ENCODE measurements at places on chromosomes 12 and 14.

- no peaks in the 10 kb centered on the region for H3K36me3 ChIP-seq
- H3K27ac ChIP-seq: no peak overlapping the region
- DNase-seq: no peak
Observed at GRCh38 chr12:46438256-46438655, 65.7 kb upstream of the SLC38A2 start.

- H3K4me1 ChIP-seq: peaks cover 46% of the 10 kb centered on the region
- H3K27me3 ChIP-seq: no peaks in the 10 kb centered on the region
- peaks cover 58% of the 10 kb centered on the region for H3K36me3 ChIP-seq
Observed at GRCh38 chr14:24440606-24441399, 1.8 kb downstream of the SDR39U1 start.

DNA sequence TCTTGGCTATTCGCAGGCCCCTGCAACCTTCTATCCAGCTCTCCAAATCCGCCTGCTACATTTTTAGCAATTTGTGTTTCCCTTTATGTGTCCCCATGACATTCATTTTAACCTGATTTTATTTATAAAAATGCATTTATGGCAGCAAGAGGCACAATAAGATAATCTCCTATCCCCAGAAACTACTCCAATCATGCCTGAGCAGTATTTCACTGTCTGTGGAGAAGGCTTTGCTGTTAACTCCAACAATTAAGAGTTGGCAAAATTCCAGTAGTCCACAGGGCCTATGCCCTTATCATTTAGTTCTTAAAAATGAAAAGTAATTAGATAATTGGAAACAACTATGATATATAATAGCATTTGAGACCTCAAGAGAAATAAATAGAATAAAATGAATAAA, 462.4 kb downstream of the TRHDE start:
- no peaks in the 10 kb centered on the region for H3K27me3 ChIP-seq
- no peak overlapping the region for H3K4me3 ChIP-seq
- no peaks in the 10 kb centered on the region for H3K36me3 ChIP-seq
- H3K4me1 ChIP-seq: no peaks in the 10 kb centered on the region
- H3K27ac ChIP-seq: no peak overlapping the region
- no peak for DNase-seq

GRCh38 chr14:105864116-105864515, 337.7 kb downstream of the TMEM121 start:
- no peak overlapping the region for H3K27ac ChIP-seq
- no peaks in the 10 kb centered on the region for H3K36me3 ChIP-seq
- no peak overlapping the region for H3K4me3 ChIP-seq
- no peak for DNase-seq

- H3K4me3 ChIP-seq: no peak overlapping the region
- no peak for DNase-seq
- no peak overlapping the region for H3K27ac ChIP-seq
- no peaks in the 10 kb centered on the region for H3K36me3 ChIP-seq
- no peaks in the 10 kb centered on the region for H3K27me3 ChIP-seq
Observed at GRCh38 chr12:90064852-90065801, 356.5 kb upstream of the ATP2B1 start.

DNA sequence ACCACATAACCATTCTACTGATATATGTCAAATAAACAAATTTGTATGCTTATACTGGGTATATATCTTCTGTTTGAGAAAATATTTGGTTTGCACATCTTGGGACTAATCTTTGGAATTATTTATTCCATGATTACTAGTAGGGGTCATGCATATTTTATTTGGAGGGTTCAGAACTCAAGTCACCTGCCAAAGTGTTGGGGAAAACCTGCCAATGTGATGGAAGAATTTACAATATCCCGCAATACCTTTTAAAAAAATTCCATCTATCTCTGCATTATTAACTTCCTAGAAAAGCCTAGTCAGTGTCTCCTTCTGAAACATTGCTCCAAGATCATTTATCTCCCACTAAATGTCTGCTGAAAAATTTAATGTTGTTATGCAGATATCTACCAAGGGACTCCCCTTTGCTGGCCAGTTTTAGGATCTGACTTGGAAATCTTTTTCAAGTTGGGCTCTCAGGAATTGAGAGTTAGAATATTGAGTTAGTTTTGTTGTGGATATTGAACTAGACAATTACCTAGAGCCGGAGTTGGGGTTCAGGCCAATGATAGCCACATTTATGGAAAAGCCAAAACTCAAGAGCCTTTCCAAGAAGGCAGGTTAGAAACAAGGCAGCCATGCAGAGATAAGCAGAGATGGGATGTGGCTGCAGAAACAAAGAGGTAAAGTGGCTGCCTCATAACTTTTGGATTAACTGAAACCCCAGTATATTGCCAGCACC, 425.2 kb downstream of the ADAMTS20 start:
- no peak overlapping the region for H3K4me3 ChIP-seq
- DNase-seq: no peak
- no peaks in the 10 kb centered on the region for H3K4me1 ChIP-seq
- H3K36me3 ChIP-seq: no peaks in the 10 kb centered on the region

DNA sequence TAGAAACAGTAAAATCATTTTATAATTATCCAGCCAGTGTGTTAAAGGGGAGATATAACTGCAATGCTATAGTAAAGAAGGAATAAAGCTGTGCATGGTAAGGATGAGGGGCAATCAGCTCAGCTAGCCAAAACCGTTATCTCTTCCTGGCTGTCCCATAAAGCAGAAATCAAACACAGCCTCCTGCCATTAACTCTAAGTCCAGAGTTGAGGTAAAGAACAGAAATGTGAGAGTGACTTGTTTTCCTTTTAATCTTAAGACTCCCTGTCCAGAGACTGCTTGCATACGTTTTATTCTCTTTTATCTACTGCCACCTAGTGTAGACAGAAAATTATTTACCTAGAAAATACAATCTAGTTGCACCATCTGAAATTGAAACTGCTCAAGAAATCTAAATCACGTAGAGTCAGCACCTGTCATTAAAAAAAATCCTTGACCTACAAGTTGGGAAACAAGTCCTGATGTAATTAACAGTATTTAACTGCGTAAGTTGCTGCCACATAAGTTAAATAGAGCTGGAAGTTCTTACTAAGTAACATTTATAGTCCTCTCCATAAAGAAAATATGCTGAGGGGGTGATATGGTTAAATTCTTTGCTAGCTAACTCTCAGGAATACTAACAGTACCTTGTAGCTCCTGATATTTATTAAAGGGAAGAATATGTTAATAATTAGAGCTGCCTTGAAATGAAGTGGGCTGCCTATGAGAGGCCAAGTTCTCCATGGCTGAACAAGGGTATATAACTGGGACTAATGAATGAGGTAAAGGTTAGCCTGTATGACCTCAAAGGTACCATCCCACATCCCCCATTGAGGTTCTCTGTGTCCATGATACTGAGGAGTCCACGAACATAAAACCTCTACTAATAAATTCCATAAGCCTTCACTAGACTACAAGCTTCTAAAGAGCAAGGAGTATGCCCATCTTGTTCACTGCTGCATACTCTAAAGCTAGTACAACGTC, 62.7 kb downstream of the GALNT4 start:
- H3K4me1 ChIP-seq: no peaks in the 10 kb centered on the region
- H3K36me3 ChIP-seq: peaks cover 11% of the 10 kb centered on the region
- DNase-seq: peak; percentile 68
- no peak overlapping the region for H3K4me3 ChIP-seq
- no peaks in the 10 kb centered on the region for H3K27me3 ChIP-seq
- no peak overlapping the region for H3K27ac ChIP-seq

- no peak for DNase-seq
- H3K27ac ChIP-seq: no peak overlapping the region
- H3K36me3 ChIP-seq: no peaks in the 10 kb centered on the region
Observed at GRCh38 chr12:68281322-68282077, 28.1 kb upstream of the IL22 start.

DNA sequence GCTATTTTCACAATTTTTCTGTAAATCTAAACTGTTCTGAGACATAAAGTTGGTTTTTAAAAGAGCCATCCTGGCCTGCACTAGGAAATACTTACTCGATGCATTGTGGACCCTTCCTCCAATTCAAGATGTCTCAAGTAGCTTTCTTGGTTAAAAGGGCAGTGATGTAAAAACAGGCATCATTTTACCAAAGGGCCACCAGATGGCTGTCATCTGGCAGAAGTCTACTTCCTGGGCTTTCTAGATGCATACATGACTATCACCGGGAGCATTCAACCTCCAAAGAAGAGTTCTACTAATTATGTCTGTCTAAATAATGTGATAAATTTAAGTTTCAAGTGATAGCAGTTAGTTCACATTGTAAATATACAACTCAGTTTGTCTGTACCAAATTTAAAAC, 96.8 kb upstream of the FRMD6 start:
- H3K27me3 ChIP-seq: no peaks in the 10 kb centered on the region
- no peak overlapping the region for H3K27ac ChIP-seq
- H3K4me3 ChIP-seq: no peak overlapping the region
- H3K36me3 ChIP-seq: no peaks in the 10 kb centered on the region

- H3K4me1 ChIP-seq: peaks cover 12% of the 10 kb centered on the region
- no peaks in the 10 kb centered on the region for H3K36me3 ChIP-seq
- peaks cover 34% of the 10 kb centered on the region for H3K27me3 ChIP-seq
- H3K4me3 ChIP-seq: peak within 1 kb of the TSS; percentile 53
- DNase-seq: peak; percentile 2
- no peak within 1 kb of the TSS for H3K27ac ChIP-seq
Observed at GRCh38 chr12:27332714-27333402, at the start of gene BMAL2. Gene BMAL2, plus strand, starts transcription at chr12:27332836. Its CDS starts 237 bp downstream, at chr12:27333073.

- H3K36me3 ChIP-seq: no peaks in the 10 kb centered on the region
- H3K4me1 ChIP-seq: peaks cover 12% of the 10 kb centered on the region
- H3K27ac ChIP-seq: no peak overlapping the region
- no peak for DNase-seq
Observed at GRCh38 chr14:75833326-75834020, 148.3 kb downstream of the TGFB3 start.

- H3K36me3 ChIP-seq: no peaks in the 10 kb centered on the region
- H3K4me3 ChIP-seq: no peak overlapping the region
- no peaks in the 10 kb centered on the region for H3K27me3 ChIP-seq
- no peak for DNase-seq
- no peaks in the 10 kb centered on the region for H3K4me1 ChIP-seq
- H3K27ac ChIP-seq: no peak overlapping the region
Observed at GRCh38 chr12:91139286-91139685, 28.0 kb upstream of the LUM start.

- DNase-seq: no peak
- no peak overlapping the region for H3K4me3 ChIP-seq
- H3K36me3 ChIP-seq: no peaks in the 10 kb centered on the region
Observed at GRCh38 chr12:130642856-130643255, 73.2 kb downstream of the RIMBP2 start.

DNA sequence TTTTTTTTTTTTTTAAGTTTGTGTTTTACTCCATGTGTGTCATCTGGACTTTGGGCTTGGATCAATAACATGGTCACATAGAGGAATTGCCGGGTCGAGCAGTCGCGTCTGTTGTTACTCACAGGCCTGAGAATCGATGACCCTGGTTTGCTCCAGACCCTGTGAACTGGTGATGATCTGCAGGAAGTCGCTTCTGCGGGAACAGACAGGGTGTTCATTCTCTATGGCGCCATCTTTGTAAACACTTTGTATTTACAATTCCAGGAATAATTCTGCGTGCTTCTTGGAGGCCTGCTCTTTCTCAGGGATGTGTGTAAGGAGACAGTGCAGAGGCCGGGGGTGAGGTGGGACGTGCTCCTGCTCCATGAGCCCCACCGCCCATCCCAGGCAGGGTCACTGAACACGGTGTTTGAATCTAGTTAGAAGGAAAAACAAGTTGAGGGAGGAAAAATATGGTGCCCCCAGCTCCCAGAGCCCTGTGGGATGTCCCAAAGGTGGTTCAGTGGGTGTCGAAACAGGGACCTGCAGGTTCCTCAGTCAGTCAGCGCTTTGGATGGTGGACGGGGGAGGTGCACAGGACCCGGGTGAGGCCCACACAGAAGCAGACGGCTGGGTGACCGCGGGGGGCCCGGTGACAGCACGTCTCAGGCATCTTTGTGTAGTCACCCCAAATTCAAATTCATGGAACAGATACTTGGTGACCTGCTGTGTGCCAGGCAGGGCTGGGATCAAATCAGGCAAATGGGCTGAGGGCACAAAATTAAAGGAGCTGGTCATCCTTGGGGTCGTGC, 58.8 kb downstream of the ADGRD1 start:
- H3K36me3 ChIP-seq: no peaks in the 10 kb centered on the region
- DNase-seq: no peak
- no peaks in the 10 kb centered on the region for H3K4me1 ChIP-seq
- no peak overlapping the region for H3K4me3 ChIP-seq

DNA sequence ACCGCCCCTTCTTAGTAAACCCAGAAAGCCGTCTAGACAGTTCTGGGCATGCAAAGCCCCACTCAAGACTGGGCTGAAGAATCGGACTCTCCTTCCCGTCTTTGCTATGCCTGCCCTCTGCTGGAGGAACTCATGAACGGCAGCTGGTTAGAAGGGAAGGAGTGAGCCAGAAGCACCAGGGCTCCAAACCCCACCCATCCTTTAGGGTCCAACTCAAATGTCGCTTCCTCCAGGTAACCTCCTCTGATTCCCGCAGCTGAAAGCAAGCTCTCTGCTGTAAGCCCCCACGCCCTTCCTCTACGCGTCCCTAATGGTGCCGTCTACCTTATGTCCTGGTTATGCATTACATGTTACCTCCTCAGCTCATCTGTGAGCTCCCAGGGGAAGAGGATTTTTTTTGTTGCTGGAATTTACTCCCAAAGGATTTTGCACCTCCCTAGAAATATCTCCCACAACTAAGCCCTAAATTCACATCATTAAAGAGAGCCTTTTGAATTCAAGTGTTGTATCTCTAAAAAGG, 59.0 kb upstream of the SCN8A start:
- H3K36me3 ChIP-seq: no peaks in the 10 kb centered on the region
- H3K4me1 ChIP-seq: peaks cover 6% of the 10 kb centered on the region
- no peak overlapping the region for H3K4me3 ChIP-seq

- no peaks in the 10 kb centered on the region for H3K27me3 ChIP-seq
- no peaks in the 10 kb centered on the region for H3K4me1 ChIP-seq
- DNase-seq: no peak
- no peak overlapping the region for H3K27ac ChIP-seq
- no peaks in the 10 kb centered on the region for H3K36me3 ChIP-seq
Observed at GRCh38 chr12:91424506-91424905, 241.9 kb upstream of the DCN start.

- no peak overlapping the region for H3K4me3 ChIP-seq
- DNase-seq: no peak
- no peaks in the 10 kb centered on the region for H3K36me3 ChIP-seq
- peaks cover 8% of the 10 kb centered on the region for H3K4me1 ChIP-seq
Observed at GRCh38 chr12:62658910-62659309, 192.3 kb downstream of the MON2 start.

GRCh38 chr12:68565391-68565903, 45.3 kb upstream of the RAP1B start:
- H3K27me3 ChIP-seq: no peaks in the 10 kb centered on the region
- H3K27ac ChIP-seq: no peak overlapping the region
- H3K4me1 ChIP-seq: no peaks in the 10 kb centered on the region
- no peak overlapping the region for H3K4me3 ChIP-seq

GRCh38 chr12:580813-581212, 82.4 kb downstream of the NINJ2 start:
- H3K4me1 ChIP-seq: peaks cover 11% of the 10 kb centered on the region
- no peak for DNase-seq
- H3K27me3 ChIP-seq: no peaks in the 10 kb centered on the region
- no peak overlapping the region for H3K27ac ChIP-seq
- H3K4me3 ChIP-seq: no peak overlapping the region

- no peaks in the 10 kb centered on the region for H3K27me3 ChIP-seq
- H3K4me3 ChIP-seq: peak within 1 kb of the TSS; percentile 70
- H3K36me3 ChIP-seq: peaks cover 6% of the 10 kb centered on the region
- H3K4me1 ChIP-seq: peaks cover 32% of the 10 kb centered on the region
- peak; percentile 51 for DNase-seq
Observed at GRCh38 chr14:60164712-60165546, at the start of gene DHRS7. Gene DHRS7, minus strand, starts transcription at chr14:60165398. Its CDS starts 89 bp downstream, at chr14:60165309.

- no peak overlapping the region for H3K27ac ChIP-seq
- peaks cover 45% of the 10 kb centered on the region for H3K4me1 ChIP-seq
- no peak overlapping the region for H3K4me3 ChIP-seq
- H3K36me3 ChIP-seq: no peaks in the 10 kb centered on the region
Observed at GRCh38 chr12:47082283-47082682, 2.5 kb upstream of the AMIGO2 start.
